Cardiac septum (tissue), 1 donor: ENCODE measurements at places on chromosomes 12 and 14. TPM values are rescaled to one million over a fixed set of nuclear protein-coding genes. Genes with fewer than 3 reads are reported as not detected.

RIMBP2 gene
- total RNA-seq, result not detected

- no peak for DNase-seq
These were observed 114.5 kb downstream of the ETV6 start for GRCh38 chr12:11763760-11764520.

- no peak for DNase-seq
These were observed 33.5 kb downstream of the RBM19 start for GRCh38 chr12:113932381-113933196.

- no peak for DNase-seq
These were observed 258.2 kb downstream of the VRK1 start for GRCh38 chr14:97055355-97055754.

- DNase-seq, result no peak
These were observed 43.5 kb downstream of the BCAT1 start for GRCh38 chr12:24905431-24905830.

KRT6C gene
- total RNA-seq, result not detected

DNA sequence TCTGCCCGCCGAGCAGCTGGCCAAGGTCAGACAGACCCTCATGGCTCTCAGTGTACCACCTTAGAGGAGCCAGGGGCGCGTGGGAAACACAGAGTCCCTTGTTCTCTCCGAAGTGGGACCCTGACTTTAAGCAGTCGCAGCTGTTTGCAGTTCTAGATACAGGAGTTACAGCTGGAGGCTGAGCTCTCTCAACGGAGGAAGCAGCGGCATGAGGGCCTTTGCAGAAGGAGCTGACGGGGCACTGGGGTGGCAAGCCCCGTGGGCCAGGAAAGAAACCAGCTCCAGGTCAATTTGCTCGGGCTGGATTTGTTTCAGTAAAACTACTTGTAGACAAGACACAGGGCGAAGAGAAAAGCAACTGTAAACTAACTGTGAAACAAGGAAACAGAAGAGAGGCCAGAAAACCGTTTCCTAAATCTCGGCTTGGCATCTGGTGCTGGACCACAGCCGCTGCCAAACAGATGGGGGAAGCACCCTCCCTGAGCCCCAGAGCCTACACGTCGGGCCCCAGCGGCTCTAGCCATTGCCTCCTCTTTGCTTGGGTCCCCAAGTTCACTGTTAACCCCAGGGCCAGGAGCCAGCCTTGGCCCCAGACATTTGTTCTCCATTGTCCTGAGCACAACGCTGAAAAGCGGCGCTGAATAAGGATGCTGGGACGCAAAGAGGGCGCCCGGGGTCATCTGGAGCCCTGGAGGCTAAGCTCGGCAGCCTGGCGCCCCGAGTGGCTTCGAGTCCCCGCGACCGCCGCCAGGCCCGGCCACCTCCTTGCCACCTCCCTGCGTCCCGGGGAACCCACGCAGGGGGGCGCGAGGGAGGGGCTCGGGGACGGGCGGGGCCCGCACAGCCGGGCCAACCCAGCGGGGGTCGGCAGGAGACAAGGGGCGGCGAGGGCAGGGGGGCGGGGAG is 914 bp upstream of the PACS2 start:
- DNase-seq, result no peak

FGF6 gene
- not detected for total RNA-seq

HOXC10 gene
- not detected for total RNA-seq

DPPA3 gene
- total RNA-seq, result not detected

LMNTD1 gene
- 0.51 TPM for total RNA-seq

FAM90A1 gene
- total RNA-seq, result not detected

DNA sequence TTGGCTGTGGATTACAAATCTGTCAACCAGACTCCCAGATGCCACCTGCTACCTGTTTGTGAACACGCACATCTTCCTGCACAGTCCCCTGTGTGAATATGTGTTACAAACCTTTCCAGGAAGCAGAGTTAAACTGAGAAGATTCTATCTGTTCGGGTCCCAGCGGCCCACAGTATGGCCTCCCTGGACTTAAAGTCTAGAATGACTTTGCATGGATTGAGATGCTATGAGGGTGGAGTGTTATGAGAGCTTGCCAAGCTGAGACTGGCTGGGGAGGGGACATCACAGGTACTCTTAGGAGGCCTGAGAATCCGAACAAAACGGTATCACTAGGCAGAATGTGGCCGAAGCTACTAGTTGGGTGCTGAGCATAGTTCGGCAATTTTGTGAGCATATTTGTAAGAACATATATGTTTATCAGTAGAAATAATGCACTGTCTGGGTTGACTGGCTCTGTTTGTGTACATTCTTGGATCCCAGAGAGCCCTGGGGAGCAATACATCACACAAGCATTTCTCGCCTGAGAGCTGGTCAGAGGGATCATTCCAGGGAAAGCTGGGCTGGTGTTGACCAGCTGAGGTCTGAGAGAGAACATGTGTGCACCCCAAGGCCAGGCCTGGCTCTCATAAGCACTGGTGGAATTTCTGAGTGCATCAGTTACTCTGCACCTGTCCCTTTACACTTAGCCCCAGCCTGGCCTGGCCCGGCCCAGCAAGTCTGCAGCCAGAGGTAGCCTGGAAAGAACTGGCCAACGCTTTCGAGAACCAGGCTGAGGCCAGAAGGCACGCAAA is 29.8 kb upstream of the LTBP2 start:
- no peak for DNase-seq

PTGER2 gene
- 0.75 TPM for total RNA-seq

CPNE6 gene
- 1.4 TPM for total RNA-seq

GRCh38 chr12:21642707-21643389 is 14.8 kb downstream of the LDHB start:
- DNase-seq, result no peak

DNA sequence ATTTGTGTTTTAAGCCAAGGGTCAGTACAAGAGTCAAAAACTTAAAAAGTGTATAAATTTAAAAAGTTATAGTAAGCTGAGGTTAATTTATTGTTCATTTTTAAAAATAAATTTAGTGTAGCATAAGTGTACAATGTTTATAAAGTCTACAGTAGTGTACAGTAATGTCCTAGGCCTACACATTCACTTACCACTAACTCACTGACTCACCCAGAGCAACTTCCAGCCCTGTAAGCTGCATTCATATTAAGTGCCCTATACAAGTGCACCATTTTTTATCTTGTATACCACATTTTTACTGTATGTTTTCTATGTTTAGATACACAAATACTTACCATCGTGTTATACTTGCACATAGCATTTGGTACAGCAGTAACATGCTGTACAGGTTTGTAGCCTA is 37.7 kb downstream of the GPR137C start:
- DNase-seq, result no peak

DNA sequence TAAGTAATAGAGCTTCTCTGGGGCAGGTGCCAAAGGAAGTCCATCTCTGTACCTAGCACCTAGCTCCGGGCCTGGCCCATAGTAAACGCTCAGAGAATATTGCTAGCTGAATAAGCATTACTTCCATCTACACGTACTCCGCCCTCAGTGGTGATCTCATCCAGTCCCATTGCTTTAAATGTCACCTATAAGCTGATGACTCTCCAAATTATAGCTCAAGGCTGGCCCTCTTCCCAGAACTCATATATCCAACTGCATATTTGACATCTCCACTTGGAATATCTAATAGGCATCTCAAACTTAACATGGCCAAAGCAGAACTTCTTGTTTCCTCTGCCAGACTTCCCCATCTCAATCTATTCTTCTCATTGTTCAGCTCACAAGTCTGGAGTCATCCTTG is 6.9 kb upstream of the DYNLL1 start:
- DNase-seq, result no peak

DNA sequence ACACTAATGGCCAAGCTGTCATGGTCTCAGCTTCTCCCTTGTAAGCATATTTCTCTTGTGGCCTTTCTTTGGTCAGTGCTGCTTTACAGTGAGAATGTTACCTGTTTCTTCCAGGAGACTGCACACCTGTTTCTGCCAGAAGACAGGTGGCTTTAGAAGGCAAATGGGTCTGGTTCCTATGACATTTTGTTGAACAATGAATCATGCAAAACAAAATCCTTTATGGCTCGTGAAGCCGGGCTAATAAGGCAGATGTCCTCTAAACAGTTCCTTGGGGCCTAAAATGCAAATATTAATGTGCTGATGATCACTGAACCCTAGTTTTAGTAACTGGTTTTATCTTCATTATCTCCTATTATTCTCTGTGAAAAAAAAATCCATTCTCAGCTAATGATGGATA is 927.6 kb downstream of the GALC start:
- DNase-seq, result no peak

ASCL1 gene
- not detected for total RNA-seq

DNA sequence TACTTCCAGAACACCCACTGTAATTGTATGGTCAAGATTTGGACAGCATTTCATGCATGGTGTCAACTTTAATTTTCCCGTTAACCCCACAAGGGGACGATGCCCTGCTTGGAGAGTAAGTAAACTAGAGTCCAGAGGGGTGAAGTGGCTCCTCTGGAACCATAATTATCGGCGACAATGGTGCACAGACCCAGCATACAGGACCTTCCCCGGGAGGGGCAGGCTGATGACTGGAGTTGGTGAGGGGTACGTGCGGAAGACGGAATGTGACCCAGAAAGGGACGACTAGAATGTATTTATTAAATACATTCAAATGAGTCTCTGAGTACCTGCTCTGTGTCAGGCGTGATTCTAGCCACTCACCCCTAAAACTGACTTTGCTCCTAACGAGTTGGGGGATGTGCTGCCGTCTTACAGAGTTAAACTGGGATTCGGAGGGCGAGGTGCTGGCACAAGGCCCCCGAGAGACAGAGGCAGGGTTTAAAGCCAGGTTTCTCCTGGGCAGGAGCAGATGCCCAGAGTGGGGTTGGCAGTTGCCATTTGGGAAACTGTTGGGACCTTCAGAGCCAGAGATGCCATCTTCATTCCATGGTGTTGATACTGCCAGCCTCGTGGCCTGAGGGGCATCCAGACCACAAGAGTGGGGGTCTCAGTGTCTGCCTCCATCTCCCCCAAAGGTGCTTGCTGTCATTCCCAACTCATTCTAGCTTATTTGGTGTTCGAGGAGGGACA is 10.9 kb downstream of the RTL1 start:
- DNase-seq, result peak; percentile 63

SYCP3 gene
- not detected for total RNA-seq

- no peak for DNase-seq
These were observed 209.4 kb upstream of the CRY1 start for GRCh38 chr12:107302649-107303341.

DNA sequence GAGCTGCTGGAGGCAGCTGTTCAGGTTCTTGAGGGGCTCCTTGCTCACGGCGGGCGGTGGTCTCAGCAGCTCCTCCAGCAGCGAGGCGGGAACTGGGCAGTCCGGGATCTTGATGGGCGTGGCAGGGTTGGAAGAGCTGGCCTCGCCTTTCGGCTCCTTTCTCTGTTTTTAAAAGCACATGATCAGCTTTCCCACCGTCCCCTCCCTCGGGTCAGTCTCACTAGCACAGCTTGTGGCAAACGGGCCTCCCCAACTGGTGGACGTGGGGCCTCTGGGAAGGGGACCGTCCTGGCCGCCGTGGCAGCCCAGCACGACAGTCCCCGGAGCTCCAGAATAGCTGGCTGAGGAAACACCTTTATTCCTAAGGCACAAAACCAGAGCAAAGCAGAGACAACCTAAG is 12.5 kb upstream of the ANKLE2 start:
- DNase-seq, result no peak

- no peak for DNase-seq
These were observed 9.2 kb downstream of the CD69 start for GRCh38 chr12:9751204-9752144.

GRCh38 chr12:39541471-39541870 is 78.1 kb downstream of the ABCD2 start:
- DNase-seq, result no peak

TCL1B gene
- total RNA-seq, result not detected

MMP17 gene
- total RNA-seq, result 0.78 TPM

DNA sequence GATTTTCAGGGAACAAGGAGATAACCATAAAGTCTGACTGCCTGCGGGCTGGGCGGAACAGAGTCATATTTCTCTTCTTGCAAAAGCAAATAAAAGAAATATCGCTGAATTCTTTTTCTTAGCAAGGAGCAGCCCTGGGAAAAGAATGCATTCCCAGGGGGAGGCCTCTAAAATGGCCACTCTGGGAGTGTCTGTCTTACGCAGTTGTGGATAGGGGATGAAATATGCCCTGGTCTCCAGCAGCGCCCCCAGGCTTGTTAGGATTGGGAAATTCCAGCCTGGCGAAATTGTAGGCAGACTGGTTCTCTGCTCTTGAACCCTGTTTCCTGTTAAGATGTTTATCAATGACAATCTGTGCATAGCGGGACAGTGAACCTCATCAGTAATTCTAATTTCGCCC is 40.5 kb downstream of the PCNX1 start:
- no peak for DNase-seq

DNA sequence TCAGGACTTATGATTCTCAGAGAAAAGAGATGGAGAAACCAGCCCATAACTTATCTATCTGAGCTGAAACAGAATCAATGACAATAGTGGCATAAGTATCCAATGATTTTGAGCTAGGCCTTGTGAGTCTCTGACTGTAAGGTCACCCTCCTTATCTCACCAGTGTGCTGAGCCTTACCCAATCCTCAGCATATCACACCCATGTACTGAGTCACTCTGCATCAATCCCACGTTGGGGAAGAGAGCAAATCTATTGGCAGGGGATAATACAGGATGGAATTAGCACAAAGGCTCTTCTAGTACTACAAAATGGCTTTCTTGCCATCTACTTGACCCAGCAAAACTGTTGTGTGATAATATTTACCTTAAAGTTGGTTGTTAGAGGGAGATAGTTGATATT is 997.8 kb downstream of the NRXN3 start:
- DNase-seq, result no peak

ANO2 gene
- total RNA-seq, result 13.6 TPM

A2M gene
- 588 TPM for total RNA-seq

GRCh38 chr12:67424784-67425183 is 155.6 kb downstream of the CAND1 start:
- DNase-seq, result no peak

- no peak for DNase-seq
These were observed 30.7 kb upstream of the HDAC7 start for GRCh38 chr12:47850153-47851084.

LRP6 gene
- 27.4 TPM for total RNA-seq

- DNase-seq, result no peak
These were observed 18.0 kb upstream of the TCP11L2 start for GRCh38 chr12:106284358-106285105.

MGP gene
- 677 TPM for total RNA-seq

GRCh38 chr14:49424436-49425331 is 161.5 kb downstream of the RPS29 start:
- no peak for DNase-seq

DNA sequence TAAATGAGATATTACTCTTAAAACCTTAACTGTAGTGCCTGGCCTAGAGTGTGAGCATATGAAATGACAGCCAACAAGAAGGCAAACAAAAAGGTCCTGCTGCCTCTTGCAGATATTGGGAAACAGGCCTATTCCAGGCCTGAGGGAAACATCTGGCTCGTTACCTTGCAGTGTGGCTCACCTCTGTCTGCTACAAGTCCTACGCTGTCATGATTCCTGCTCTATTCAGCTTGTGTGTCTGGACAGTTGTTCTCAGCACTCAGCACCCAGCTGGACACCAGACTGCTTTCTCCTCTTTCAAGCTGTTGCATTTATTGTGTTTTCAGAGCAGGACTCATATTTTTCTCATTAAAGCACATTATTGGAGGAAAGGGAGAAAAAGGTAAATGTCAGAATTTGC is 113.5 kb downstream of the TMTC2 start:
- DNase-seq, result no peak

GRCh38 chr12:115968211-115968610 is 309.3 kb downstream of the MED13L start:
- no peak for DNase-seq

- no peak for DNase-seq
These were observed 158.4 kb upstream of the IGF1 start for GRCh38 chr12:102638777-102639176.

GRCh38 chr12:70598467-70599193 is 38.6 kb downstream of the PTPRB start:
- no peak for DNase-seq
